ENCODE measurements at places on chromosomes 13 and 19.

DNA sequence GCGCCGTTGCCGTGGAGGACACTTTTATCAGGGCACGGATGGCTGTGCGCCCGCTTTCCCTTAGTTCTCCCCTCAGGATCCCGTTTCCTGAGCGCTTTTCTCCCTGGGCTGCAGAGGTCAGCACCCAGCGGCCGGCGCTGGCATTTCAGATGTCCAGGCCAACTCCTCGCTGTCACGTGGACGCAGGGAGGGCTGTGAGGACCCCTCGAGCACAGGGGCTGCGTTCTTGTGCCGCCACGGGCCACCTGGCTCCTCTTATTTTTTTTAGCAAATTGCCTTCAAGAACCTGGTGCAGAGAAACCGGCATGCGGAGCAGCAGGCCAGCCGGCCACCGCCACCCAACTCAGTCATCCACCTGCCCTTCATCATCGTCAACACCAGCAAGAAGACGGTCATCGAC, 22.3 kb downstream of the ATP4B start:
- DNase-seq = no peak

DNA sequence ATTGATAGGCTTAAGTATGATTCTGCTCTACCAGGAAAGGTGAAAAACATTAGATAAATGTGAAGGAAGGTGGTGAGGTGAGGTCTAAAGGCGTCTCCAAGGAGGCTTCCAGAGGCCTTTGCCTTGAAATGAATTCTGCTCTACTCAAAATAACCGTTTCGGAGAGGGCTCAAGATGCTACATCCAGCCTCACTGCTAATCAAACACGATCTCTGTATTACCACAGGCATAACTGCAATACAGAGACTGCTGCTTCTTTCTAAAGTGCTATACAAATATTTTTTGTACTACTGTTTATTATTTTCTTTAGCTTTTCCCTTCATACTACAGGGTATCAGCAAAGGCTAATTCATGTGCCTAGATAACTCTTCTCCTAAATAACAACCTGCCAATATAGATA, 16.8 kb downstream of the MBNL2 start:
- DNase-seq = no peak

GRCh38 chr19:15251749-15252397, 19.6 kb upstream of the EPHX3 start:
- DNase-seq = no peak

- peak; percentile 59 for DNase-seq
Observed at GRCh38 chr19:4233282-4233853, 4.0 kb downstream of the EBI3 start.

- no peak for DNase-seq
Observed at GRCh38 chr19:5338656-5339197, 1.9 kb downstream of the PTPRS start.

DNA sequence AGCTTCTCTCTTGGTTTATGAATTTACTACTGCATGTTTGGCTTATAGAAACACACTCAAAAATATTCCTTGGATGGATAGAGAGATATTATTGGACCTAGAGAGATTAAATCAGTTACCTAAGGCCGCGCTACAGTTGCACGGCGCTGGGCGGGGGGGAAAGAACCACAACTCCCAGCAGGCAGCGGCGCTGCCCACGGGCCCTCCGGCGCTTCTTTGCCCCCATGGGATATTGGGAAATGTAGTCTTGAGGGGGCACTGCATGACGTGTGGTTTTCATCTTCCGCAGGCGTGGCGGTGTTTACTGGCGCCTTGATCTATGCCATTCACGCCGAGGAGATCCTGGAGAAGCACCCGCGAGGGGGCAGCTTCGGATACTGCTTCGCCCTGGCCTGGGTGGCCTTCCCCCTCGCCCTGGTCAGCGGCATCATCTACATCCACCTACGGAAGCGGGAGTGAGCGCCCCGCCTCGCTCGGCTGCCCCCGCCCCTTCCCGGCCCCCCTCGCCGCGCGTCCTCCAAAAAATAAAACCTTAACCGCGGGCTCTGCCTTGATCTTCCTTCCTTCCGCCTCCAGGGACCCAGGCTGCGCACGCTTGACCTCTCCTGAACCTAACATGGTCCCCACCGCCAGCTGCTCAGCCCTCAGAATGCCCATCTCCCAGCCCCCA, 4.8 kb downstream of the EMP3 start:
- DNase-seq = no peak

GRCh38 chr19:4295972-4296771, 6.0 kb downstream of the TMIGD2 start:
- DNase-seq = no peak

DNA sequence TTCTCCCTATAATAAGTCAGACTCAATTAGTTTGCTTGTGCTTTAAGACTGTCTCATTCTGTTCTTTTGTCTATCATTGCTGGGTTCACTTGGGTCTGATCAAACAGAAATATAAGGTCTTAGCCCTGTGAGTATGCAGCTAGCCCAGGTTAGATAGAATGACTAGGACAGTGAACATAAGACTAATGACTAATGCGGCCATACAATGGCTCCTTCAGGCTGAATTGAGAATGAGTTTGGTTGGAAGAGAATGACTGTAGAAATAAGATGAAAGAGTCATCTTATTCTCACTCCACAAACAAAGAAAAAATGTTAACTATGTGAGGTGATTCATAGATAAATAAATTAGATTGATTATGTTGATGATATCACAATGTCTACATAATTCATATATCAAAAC, 50.1 kb upstream of the OBI1 start:
- no peak for DNase-seq

DNA sequence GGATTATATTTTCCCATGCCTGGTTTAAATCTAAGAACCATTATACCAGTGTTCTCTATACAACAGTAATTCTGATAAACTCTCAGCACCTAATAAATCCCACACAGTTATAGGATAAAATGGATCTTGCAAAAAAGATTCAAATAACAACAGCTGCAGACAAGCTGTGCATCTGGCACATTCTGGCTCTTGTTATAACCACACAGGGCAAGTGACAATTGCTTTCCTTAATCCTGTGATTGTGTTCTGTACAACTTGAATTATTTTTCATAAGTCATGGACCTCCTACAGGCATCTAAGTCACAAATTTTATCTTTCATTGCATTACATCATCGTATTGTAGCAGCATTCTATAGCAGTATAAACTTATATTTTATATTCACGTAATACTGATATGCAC, 948.3 kb downstream of the SLITRK1 start:
- no peak for DNase-seq

- DNase-seq = no peak
Observed at GRCh38 chr13:90302107-90302506, 1045.4 kb upstream of the MIR17HG start.

- no peak for DNase-seq
Observed at GRCh38 chr13:74794147-74794546, 659.9 kb upstream of the KLF12 start.

GRCh38 chr13:73482556-73482955, 423.8 kb downstream of the KLF5 start:
- no peak for DNase-seq

- no peak for DNase-seq
Observed at GRCh38 chr13:112725346-112726015, 35.6 kb downstream of the ATP11A start.

- peak; percentile 77 for DNase-seq
Observed at GRCh38 chr19:5547881-5548280, 19.9 kb downstream of the TINCR start.

DNA sequence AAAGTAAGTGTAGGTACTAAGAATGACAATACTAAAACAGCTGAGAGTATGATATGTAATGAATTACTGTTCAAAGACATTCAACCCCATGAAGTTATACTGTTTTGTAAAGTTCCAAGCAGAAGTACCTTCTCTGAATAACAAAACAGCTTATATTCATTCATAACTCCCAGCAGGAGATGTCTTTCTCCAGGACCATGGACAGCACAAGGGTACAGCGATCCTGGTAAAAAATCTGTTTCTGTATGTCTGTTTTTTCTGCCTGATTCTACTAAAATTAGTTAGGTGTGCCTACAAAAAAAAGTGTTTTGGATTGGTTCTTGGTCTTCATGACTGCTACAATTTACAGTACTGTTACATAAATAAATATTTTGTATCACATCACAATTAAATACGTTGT, 172.5 kb upstream of the SLITRK5 start:
- DNase-seq = peak; percentile 53

- no peak for DNase-seq
Observed at GRCh38 chr19:3648037-3648905, 21.7 kb upstream of the CACTIN start.

DNA sequence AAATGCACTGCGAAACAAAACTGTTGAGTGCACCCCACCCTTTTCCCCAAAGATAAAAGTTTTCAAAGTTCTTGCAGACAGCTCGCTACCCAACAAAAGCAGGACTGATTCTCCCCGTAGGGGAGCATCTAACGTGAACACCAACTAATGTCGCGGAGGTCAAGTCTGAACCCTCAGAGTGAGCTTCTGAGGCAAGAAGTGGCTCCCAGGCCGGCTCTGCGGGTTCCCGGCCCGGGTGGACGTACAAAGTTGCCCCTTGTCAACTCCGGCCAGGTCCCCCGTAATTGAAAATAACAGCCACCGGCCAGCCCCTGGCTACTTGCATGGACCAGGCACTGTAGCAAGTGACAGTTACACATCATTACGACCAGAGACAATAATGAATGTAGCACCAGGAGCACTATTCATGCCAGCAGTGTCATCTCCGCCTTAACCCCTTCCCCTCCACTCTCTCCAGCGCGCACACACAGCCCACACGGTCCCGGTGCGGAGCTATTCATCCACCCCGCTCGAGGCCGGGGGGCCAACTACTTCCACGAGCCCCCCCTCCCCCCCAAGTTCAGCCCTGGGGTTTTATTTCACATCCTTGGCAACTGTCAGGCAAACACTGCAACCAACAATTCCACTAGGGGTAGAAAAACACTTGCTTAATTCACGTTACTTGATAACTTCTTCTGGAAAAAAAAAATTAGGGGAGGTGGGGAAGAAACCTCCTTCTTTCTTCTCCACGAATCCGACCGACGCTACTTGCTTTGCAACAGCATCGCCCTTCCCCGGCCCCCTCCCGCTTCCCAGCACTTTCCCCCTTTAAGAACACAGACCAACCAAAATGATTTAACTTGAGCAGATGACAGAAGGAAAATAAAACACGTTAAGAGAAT, 1.2 kb downstream of the KLF12 start:
- peak; percentile 58 for DNase-seq

DNA sequence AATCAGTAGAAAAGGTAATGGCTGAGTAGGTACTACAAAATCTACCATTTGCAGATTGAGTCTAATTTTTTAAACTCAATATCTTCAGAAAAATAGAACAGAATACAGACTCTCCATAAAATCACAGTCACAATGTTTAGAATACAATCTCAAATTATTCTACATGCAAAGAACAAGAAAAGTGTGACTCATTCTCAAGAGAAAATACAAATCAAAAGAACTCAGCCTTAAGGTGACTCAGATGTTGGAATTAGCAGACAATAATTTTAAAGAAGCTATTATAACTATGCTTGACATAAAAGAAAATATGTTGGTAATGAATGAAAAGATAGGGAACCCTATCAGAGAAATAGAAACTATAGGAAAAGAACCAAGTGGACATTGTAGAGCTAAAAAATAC, 78.9 kb downstream of the RXFP2 start:
- DNase-seq = no peak

DNA sequence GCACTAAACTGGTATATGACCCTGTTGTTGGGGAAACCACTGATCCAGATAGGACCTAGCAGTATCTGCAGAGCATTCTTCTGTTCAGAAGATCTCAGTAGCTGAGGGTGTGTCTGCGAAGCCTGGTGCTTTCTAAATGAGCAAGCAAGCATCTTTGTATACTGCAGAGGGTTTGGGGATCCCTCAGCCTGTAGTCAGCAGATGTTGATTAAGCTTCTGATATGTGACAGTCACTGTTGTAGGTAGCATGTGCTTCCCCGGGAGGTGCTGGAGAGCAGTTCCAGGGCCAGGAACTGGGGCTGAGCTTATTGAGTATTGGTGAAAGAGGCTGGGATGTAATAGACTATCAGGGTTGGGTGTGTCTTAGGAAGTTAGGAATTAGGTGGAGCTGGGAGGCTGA, 1.5 kb downstream of the SCAF1 start:
- DNase-seq = no peak

DNA sequence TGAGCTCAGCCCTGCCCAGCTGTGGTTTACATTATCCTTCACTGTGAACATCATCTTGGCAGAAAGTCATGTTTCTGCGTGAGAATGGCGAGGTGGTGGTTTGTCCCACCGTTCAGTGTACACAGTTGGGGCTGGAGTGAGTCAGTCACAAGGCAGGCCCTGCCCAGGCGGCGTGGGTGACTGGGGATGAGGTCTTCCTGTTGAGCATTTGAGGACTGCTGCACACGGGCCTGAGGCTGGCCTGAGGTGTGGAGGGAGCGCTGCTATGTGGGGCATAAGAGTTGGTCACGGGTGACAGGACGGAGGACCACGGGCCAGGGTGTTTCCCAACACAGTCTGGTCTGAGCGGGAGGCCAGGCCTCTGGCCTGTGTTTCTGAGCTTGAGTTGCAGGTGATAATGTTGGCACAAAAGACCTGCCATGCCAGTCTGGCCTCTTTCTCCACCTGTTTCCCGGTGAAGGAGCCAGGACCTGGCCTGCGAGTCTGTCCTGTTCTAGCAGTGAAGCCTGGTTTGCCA, 13.4 kb upstream of the C19orf33 start:
- DNase-seq = no peak

- DNase-seq = peak; percentile 93
Observed at GRCh38 chr19:51660975-51661600, 14.5 kb upstream of the SIGLEC14 start.

- DNase-seq = no peak
Observed at GRCh38 chr13:55569514-55569913, 1571.2 kb upstream of the PRR20A start.

DNA sequence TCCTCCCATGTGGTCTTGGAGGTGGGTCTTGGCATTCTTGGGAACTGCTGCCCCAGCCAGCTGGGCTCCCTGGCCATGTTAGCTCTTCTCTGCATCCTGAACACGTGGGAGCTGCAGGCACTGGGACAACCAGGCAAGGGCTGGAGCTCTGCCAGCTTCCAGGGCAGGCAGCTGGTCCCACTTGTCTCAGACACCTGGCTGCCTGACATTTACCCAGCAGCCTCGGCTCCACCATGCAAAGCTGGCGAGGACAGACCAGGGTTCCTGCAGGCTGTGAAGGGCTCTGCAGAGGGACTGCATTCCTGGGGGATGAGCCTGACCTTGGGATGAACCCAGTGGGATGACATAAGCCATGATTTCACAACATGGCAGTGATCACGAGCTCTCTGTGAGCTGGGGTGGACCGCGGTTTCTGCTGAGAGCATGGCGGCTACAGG, 99.0 kb upstream of the TSHZ3 start:
- DNase-seq = no peak

DNA sequence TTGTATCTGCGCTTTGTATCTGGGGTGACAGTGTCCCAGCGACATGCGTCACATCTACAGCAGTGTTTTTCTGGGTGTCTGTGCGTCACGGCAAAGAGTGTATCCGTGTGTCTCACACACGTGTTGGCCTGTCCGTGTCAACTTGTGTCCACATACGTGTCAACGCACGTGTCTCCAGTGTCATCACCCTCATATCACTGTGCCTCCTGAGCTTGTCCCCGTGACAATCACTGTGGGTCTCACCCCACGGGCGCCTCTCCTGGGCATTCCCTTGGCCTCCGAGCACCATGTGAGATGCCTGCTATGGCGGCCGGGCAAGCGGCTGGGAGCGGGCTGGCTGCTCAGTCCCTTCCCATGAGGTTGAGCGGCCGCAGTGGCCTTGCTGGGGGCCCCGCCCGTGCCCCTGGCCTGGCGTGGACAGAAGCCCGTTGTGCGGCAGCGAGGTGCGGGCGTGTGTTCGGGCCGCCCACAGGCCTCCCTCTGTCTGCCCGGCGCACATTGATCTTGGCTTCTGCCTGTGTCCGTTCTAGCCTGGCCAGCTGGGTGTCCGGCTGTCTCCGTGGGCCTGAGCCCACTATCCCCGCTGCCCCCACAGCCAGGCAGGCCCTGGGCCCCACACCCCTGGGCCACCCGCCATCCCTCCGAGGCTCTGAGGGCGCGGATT, 6.4 kb downstream of the NFIX start:
- DNase-seq = no peak

Measured in OCI-M1 (cell line).